ENCODE measurements at places on chromosomes 6 and 20. TPM values are rescaled to one million over a fixed set of nuclear protein-coding genes. Genes with fewer than 3 reads are reported as not detected.

DNA sequence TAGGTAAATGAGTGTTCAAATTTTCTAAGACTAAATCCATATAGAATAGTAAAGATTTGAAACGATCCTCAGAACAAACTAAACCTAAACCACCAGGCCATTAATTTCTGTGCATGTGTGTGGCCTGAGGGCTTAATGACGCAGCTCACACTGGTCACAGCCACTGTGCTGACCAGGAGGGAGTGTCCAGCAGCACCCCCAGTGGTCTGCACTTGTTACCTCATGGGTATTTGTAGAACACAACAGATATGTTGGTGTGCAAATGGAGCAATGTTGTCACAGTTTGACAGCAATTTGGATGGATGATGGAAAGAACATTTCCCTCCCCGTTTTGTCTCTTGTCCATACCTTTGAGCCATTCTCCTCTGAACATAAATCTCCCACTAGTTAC lies 122.4 kb upstream of the EXOC2 start:
- no peak for DNase-seq

GRCh38 chr6:63663147-63663955 lies 27.7 kb downstream of the PHF3 start:
- DNase-seq = no peak

DNA sequence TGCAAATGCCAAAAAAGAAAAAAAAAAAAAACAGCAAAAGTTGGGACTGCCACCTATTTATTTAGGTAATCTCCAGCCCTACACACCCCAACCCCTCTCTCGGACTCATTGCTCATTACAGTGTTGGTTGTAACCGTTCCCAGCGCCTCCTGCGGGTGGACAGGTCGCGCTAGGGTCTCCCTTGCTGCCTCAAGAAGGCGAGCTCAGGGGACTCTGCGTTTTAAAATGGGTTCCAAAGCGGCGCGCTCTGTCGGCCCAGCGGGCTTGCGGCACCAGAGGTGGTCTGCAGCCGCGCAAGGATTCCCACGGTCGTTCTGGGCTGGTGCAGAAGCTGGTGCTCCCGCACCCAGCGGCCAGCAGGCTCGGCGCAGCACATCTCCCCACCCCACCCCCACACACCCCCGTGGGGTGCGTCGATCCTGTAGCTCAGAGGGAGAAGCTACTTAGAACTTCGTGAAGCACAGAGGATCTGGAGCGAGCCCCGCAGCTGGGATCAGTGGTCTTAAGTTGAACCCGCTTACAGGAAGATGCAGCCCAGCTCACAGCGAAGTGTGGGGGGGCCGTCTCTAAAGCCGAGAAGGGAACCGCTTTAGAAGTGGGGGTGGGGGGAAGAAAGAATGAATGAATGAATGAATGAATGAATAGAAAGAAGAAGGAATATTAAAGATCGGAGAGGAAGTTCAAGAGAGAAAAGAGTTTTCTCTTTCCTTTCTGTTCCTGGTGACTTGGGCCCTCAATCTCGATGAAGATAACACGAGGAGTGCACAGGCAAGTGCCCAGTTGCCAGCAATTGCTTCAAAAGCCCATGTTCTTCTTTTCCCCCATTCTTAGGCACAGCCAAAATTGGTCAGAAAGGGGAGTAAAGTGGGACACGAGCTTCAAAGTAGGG lies 780 bp downstream of the TFAP2A start:
- peak; percentile 60 for DNase-seq

The FHL5 gene
- 23.3 TPM for total RNA-seq

GRCh38 chr6:165804331-165805066 lies 141.5 kb upstream of the PDE10A start:
- DNase-seq = no peak

DNA sequence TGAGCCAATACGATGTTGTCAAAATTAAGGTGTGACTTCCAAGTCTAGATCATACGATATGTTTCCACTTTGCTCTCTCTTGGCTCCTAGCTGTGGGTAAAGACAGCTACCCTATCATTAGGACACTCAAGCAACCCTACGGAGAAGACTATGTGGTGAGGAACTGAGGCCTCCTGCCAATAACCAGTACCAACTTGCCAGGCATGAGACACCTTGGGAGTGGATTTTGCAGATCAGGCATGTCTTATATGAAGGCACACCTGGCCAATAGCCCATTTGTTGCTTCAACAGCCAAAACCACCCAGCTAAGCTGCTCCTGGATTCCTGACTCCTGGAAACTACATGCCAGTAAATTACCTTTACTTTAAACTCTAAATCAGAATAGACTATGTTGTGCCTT lies 863.4 kb downstream of the DHX35 start:
- DNase-seq = peak; percentile 59

DNA sequence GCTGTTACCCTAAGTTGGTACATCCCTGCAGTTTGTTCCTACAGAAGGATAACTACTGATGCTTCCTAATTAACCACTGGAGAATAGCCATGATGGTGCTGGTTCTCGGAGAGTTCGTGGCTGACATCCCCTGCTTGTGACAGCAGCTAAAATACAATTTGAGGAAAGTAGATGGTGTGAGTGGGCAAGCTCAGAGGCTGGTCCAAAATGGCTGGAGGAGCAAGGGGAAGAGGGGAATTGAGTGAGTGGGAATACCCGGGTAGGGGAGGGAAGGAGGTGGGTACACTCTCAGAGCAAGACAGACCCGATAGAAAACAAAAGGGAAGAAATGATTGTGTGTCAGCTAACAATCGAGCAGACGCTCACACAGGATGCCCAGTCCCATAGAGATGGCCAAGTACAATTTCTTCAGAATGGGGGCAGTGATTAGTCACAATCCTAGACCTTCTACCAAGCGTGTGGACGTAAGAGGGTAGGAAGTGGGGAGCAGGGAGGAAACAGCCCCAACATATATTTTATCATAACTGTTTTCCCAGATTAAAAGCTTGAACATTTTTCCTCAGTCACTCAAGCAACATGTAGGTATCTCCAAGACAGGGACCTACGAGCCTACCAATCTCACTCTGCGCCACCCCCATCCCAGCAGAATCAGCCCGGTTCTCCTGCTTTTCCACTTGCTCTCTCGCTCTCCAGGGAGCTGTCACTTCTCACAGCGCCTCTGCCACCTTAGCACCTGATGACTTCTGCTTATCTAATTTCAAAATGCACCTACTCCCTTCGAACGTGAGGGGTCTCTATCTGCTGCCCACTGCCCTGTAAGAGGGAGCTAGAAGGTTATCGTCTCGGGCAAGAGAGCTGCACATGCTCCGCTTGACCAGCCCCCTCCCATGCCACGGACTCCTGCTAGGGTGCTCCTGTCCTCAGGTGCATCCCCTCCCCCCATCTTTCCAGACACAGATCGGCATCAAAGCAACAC lies 26.2 kb downstream of the RIPOR2 start:
- DNase-seq = no peak

The BTNL2 gene
- total RNA-seq = not detected

Data from prostate gland (tissue), 2 donors.